ENCODE measurements at places on chromosomes 3 and 15. TPM values are rescaled to one million over a fixed set of nuclear protein-coding genes. Genes with fewer than 3 reads are reported as not detected.

The FBXO40 gene
- not detected for total RNA-seq

DNA sequence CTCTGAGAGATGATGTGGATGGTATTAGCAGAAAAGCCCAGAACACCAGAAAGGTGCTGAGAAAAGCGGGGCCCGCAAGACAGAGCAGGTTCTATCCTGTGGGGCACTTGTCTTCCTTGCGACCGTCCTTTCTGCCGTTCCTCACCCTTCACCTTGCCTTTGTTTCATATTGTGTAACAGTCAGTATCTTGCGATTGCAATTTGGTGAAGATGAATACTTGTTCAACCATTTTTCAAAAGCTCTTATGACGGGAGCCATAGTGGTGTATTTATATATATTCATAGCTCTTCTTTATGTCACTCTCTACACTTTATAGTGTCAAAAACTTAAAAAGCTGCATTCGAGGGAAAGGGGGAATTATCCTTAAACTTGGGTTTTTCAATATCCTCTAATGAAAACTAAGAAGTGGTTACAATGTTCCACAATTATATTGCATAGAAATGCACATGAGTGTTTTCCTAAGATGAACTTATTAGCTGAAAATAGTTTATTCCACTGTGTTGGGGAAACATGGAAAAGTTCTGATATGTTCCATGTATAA, 797 bp downstream of the MAP3K13 start:
- no peak for DNase-seq

The TM6SF1 gene
- 6.2 TPM for total RNA-seq

DNA sequence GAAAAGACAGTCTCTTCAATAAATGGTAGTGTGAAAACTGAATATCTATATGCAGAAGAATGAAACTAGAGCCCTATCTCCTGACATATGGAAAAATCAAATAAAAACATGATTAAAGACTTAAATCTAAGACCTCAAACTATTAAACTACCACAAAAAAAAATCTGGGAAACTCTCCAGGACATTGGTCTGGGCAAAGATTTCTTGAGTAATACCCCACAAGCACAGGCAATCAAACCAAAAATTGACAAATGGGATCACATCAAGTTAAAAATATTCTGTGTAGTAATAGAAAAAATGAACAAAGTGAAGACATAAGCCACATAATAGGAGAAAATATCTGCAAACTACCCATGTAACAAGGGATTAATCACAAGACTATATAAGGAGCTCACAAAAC, 286.4 kb downstream of the TBC1D5 start:
- no peak for DNase-seq

DNA sequence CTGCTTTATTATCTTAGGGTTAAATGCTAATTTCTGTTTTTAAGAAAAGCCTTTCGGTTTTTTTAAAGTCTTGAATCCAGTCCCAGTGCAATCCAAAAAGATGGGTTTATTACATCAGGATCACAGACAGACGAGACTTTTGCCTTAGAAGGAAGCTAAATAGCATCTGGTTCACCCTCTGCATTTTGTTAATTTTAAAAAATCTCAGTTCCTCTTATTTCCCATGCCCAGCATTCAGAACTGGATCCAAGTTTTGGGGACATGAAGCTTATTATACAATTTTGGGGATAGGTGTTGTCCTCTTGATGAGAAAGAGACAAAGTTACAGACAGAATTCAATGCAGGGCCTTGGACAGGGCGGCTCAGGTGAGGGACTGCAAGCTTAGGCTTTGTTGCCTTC, 181.5 kb upstream of the LYSMD4 start:
- no peak for DNase-seq

The IGF2BP2 gene
- total RNA-seq = 48.9 TPM

The FOXP1 gene
- total RNA-seq = 72.4 TPM

GRCh38 chr3:102136183-102136582, 286.9 kb downstream of the NFKBIZ start:
- DNase-seq = no peak

GRCh38 chr3:156826144-156826895, at the start of gene LEKR1:
Gene LEKR1, plus strand, starts transcription at chr3:156826353. Its CDS starts 2,977 bp downstream, at chr3:156829330.
- peak; percentile 64 for DNase-seq

The EFCAB12 gene
- total RNA-seq = 0.24 TPM

DNA sequence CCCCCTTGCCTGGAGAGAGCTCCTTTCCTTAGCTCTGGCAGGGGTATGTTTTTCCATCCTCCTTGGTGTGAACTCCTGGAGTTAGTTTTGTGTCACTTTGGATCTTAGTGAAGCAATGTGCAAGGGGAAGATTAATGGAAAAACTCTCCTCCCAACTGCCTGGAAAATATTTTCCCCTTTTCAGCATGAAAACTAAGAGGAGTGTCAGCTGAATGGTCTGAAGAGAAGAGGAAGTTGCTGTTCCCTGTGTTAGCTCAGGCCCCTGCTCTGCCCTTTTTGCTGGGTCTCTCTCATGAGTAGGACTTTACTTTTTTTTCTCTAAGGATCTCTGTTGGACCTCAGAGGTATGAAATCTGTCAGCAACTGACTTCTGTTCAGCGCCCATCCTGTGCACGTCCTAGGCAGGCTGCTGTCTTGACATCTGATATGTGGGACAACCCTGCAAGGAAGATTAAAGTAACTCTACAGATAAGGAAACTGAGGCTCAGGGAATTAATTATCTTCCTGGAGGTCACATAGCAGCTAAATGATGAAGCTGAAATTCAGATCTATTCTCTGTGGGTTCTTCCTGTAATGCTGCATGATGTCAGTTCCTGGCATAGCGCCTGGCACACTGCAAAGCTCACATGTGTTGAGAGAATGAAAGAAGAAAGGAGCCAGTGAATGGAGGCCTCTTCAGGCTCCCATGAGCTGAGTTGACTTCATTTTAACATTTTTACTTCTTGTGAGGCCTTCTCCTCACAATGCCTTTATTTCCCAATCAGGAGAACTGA, 109.7 kb upstream of the GALNT15 start:
- DNase-seq = peak; percentile 71

The GHRL gene
- total RNA-seq = 7.3 TPM

DNA sequence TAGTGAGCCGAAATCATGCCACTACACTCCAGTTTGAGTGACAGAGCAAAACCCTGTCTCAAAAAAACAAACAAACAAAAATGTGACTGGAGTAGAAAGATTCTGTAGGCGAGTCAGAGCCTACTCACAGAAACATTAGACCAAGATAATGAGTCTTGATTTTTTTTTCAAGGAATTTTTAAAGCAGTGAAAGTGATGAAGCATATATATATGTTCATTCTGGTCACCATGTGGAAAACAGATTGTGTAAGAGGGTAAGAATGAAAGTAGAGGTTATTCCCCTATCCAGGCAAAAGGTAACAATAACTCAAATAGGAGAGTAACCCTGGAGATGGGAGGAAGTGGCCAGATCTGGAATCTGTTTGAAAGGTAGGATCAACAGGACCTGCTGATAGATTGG, 26.2 kb upstream of the FHIT start:
- no peak for DNase-seq

The C3orf18 gene
- 9.1 TPM for total RNA-seq

GRCh38 chr3:9569054-9569453, 15.4 kb upstream of the LHFPL4 start:
- DNase-seq = no peak
